ENCODE measurements at places on chromosomes 12 and 14.

DNA sequence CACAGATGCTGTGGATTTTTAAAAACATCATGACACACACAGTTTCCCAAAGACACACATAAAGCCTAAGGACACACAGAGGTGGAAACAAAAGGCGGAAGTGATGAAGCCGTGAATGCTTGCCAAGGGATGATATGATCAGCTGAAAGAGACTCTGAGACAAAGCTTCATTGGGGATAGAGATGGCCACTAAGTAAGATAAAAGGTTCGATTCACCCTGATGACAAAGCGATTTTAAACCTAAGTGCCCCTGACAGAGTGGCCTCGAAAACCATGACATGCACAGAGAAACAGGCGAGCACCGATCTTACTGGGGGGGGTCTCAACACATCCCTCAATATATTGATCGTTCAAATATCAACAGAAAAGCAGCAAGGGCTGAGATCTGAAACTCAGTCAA is 20.3 kb upstream of the EIF5 start:
- no peak for DNase-seq

- DNase-seq, result no peak
Observed at GRCh38 chr14:61430066-61430757, 108.8 kb downstream of the PRKCH start.

- DNase-seq, result no peak
Observed at GRCh38 chr12:21323736-21324135, 11.0 kb downstream of the SLCO1A2 start.

DNA sequence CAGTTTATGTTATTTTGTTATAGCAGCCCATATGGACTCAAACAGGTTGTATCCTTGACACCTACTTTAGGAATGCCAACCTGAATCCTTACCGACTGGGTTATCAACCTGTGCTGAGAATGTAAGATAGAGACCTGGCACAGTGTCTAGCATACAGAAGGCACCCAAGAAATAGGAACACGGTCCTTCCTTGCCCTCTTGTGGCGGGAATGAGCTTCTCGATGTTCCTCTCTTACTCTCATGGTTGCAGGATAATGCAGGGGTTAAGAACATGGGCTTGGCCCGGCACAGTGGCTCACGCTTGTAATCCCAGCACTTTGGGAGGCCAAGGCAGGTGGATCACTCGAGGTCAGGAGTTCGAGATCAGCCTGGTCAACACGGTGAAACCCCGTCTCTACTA is 6.5 kb downstream of the C12orf43 start:
- DNase-seq, result no peak

DNA sequence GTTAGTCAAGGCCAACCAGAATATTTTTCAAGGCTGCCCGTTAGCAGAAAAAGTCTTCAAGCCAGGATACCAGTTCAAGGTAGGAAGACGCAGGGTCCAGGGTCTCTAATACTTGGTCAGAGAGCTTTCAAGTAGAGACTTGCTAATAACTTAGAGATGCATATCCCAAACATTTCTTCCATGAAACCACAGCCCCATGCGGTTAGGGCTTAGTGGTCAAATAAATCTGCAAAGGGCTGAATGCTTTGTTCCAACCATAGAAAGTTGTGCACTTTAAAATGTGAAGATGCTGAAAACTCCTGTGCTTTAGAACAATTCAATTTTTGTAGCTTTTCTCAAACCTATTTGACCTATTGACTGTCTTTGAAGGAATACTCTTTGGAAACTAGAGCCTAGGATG is 208.9 kb downstream of the PIK3C2G start:
- DNase-seq, result no peak

DNA sequence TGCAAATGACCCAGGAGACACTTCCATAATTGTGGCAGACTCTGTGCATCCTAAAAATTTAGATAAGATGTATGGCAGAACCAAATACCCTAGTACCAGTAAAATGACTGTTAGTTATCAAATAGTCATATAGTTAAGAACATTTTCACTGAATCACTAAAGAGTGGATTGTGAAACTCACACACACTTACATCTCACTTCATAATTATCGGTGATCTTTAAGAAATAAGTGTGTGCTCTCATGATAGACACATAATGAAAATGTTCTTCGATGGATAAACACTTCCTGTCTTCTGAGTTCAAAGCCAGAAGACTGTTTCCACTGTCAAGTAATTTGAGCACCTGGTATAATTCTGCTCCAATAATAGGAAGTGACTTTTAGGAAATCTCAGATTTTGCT is 19.1 kb upstream of the KLRB1 start:
- no peak for DNase-seq

- DNase-seq, result no peak
Observed at GRCh38 chr12:39966256-39966655, 139.6 kb downstream of the SLC2A13 start.

DNA sequence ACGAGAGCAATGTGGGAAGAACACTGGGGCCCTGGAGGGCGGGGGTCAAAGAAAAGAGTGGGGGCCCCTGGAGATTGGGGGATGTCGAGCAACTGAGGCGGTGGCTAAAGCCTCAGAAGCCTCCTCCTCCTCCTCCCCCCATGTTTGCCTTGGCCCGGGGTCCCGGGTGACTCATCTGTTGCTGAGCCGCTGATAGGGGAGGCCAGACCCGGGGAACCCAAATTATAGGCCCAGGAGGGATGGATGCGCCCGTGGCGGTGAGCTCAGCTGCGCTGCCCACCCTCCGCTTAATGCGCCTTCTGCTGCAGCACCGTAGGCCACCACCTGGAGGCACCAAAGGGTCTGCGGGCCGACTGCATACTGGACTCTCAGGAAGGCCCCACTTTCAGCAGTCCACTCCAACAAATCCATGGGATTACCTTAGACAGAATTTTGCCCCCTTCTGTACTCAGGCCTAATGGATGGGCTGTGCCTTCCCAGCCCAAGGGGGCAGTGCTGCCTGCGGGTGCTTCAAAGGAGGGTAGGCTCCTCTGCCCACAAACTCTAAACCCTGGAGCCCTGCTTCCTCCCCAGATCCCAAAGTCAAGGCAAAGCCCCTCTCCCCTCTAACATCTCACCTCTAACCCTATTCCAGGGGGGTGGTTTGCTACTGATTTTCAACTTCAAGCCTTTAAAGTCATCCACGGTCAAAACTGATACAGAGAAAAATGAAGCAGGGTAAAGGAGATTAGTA is 2.6 kb upstream of the WNT10B start:
- DNase-seq, result no peak

GRCh38 chr14:70707138-70708038 is 65.7 kb downstream of the TTC9 start:
- DNase-seq, result no peak

DNA sequence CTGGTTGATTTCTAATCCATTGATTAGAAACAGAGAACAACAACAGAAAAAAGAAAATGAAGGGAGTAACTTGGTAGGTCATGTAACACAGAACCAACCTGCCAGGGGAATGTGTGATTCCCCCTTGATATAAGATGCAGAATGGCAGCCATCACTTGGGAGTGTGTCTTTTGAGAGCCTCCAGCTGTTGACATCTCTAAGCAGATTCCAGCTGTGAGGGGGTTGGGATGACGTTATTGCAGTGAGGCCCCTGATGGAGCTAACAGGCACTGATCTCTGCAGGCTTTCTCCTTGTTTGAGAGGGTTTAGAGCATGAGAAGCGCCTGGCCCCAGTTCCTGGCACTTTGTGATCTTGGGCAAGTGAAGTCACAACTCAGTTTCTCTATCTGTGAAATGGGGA is 124.9 kb downstream of the PELI2 start:
- no peak for DNase-seq

GRCh38 chr14:73816393-73816816 is 35.2 kb upstream of the PTGR2 start:
- no peak for DNase-seq

GRCh38 chr12:19410629-19411185 is 28.6 kb upstream of the AEBP2 start:
- no peak for DNase-seq

GRCh38 chr12:76417116-76417515 is 68.9 kb upstream of the BBS10 start:
- no peak for DNase-seq

- DNase-seq, result no peak
Observed at GRCh38 chr14:103816991-103817390, 30.4 kb downstream of the PPP1R13B start.

- no peak for DNase-seq
Observed at GRCh38 chr14:102633906-102634595, 41.6 kb downstream of the RCOR1 start.

GRCh38 chr12:46366771-46367170 is 5.8 kb downstream of the SLC38A2 start:
- DNase-seq, result no peak

- no peak for DNase-seq
Observed at GRCh38 chr14:21384494-21384851, 654 bp upstream of the SUPT16H start.

DNA sequence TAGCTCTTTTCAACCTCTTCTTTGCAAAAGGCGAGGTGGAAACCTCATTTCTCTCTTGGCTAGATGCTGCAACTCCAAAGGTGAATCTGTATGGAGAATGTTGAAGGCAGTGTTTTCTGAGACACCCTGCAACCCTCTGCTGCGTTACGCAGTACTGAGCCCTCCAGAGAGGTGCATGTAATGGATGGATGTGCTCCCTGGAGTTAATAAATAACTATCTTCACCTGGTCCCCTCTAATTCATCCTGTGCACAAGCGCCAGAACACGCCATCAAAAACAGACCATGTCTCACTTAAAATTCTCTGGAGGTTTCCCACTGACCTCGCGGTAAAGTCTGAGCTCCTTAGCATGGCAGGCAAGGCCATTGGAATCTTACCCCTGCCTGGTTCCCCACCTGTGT is 234.4 kb upstream of the PWP1 start:
- no peak for DNase-seq

GRCh38 chr12:47944685-47945340 is 18.6 kb upstream of the TMEM106C start:
- no peak for DNase-seq

DNA sequence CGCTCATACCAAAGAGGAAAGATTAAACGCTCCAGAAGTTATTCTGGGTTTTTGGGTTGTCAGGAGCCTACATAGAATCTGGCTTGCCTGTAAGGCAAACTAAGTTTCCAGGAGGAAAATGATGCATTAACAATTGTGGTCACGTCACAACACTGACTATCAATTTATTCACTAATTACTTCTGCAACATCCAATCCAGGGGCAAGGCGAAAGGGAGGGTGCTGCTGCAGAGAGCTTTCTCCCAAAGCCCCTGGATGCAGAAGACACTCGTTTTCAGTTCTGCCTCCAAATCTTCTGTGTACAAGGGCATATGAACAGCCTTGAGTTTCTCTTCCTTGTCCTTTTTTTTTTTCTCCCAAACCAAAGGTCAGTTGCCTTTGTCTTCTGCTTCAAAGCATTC is 10.5 kb upstream of the SRRM4 start:
- no peak for DNase-seq

- no peak for DNase-seq
Observed at GRCh38 chr12:14567351-14568162, at the start of gene PLBD1. PLBD1 (minus strand) TSS chr12:14567883; CDS start chr12:14567696, 187 bp downstream.

DNA sequence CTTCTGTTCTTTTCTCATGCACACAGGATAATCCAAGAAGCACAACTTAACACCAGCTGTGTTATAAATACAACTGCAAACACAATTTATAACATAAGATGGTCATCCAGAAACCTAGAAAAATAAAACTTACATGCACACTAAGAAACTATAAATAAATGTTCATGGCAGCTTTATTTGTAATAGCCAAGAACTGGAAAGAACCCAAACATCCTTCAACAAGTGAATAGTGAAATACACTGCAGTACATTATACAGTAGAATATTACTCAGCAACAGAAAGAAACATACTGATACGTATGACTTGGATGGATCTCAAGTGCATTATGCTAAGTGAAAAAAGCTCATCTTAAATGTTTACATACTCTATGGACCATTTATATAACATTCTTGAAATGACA is 132.7 kb downstream of the SPTSSA start:
- no peak for DNase-seq

DNA sequence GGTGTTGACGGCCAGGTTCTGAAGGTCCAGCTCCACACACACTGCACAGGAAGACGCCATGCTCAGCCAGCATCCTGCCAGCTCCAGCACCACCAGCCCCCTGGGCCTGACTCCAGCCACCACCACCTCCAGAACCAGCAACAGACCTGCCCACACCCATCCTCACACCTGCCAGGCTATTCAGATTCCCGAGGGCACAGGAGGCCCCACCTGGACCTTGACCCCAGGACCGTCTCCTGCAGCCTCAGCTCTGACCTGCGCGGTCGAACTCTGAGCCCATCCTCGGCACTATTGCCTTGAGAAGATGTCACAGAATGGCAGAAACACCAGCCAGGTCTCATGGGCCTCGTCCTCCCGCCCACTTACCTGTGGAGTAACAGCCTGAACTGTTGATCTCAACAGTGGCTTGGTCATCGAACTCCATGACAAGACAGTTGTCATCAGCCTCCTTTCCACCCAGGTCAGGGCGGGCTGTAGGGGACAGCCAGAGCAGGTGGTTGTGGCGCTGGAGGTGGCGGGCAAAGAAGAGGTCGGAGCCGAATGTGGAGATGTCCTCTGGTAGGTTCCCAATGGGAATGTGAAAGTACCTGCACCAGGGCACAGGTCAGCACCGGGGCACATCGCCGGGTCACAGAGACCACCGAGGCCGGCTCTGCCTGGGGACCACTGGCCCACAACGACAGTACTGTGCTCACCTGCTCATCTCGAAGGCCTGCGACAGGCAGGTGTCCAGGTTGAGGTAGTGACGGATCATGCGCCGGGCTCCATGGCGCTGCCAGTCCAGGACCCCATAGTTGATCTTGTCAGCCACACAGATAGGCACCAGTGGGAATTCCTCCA is 23.5 kb downstream of the P2RX2 start:
- no peak for DNase-seq

DNA sequence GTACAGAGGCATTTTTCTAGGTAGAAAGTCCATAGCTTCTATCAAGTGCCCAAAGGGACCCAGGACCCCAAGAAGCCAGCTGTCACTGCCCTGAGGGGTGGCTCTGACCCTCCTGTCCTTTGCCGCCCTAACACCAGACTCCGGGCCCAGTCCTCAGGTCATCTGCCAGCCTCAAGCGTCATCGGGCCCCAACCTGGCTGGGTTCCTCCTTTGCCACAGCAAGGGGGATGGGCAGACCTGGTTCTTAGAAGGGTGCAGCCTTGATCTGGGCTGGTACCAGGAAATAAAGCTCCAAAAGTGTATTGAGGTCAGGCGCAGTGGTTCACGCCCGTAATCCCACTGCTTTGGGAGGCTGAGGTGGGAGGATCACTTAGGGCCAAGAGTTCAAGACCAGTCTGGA is 27.1 kb upstream of the FAM222A start:
- no peak for DNase-seq

DNA sequence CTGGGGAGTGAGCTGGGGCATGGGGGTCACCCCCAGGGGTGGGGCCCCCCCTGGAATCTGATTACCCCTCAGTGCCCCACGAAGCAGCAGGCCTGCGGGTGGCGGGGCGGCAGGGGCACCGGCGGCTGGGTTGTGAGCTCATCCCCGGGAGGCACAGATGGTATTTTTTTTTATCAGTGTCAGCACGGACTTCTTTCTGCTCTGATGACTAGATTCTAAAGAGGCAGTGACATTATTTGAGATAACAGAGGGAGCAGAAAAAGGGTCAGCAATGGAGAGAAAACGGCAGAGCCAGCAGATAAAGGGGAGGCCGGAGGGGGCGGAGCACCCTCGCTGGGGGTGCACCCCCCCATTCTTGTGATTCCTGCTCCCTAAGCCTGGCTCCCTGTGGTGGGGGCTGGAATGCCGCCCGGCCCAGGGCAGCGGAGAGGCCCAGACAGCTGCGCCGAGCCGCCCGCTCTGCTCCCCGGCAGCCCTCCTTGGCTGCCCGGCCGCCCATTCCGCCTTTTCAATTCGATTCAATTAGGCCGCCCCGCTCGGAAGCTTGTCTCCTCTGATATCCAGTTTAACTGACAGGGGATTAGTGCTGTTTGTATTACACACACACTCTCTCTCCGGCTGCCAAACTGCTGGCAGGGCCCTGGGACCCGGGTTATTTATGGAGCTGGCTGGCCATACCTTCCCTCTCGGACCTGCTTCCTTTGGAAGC is 32.9 kb downstream of the MVK start:
- no peak for DNase-seq
